MM.1S (cell line): ENCODE measurements at places on chromosomes 12 and 14.

- no peak overlapping the region for H3K4me3 ChIP-seq
- DNase-seq: no peak
- H3K27me3 ChIP-seq: no peaks in the 10 kb centered on the region
- no peaks in the 10 kb centered on the region for H3K4me1 ChIP-seq
Measured at GRCh38 chr14:99124482-99125105, 147.4 kb downstream of the BCL11B start.

DNA sequence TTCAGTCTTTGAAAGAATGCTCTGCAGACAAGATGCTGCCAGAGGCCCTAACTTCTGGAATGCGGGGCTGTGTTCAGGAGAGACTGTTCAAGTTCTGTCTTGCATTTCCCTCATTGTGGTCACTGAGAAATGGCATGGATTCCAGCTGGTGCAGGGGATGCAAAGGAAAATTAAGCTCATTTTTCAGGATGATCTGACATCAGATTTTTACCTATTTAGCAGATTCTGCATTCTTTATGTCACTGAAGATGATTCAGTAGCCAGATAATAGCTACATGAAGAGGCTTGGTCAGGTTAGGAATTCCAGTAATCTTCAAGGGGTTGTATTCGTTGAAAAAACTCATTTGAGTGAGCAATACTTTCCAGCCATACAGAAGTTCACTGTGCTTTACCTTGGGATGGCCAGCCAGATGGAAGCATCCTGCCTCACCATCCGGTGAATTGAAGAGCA lies 16.1 kb upstream of the MFAP5 start:
- H3K4me1 ChIP-seq: no peaks in the 10 kb centered on the region
- no peak overlapping the region for H3K4me3 ChIP-seq
- H3K27ac ChIP-seq: no peak overlapping the region
- no peaks in the 10 kb centered on the region for H3K27me3 ChIP-seq

DNA sequence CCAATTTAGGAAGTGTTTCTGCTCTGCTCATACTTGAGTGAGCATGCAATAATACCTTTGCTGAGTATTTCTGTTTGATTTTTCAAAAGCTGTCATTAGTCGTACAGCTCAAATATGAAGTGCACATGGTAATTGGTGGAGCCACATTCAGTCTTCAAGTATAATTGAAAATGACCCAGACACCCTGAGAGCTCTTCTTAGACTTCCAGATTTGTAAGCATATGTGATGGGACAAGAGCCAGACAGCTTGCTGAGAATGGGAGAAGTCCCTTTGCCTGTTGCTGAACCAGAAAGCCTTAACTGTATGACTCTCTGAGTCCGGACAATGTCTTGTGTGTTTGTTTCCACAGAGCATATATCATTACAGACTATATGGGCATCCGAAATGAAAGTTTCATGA lies 307.3 kb downstream of the TMEM117 start:
- H3K4me3 ChIP-seq: no peak overlapping the region
- no peaks in the 10 kb centered on the region for H3K4me1 ChIP-seq
- H3K27ac ChIP-seq: no peak overlapping the region
- no peaks in the 10 kb centered on the region for H3K27me3 ChIP-seq

DNA sequence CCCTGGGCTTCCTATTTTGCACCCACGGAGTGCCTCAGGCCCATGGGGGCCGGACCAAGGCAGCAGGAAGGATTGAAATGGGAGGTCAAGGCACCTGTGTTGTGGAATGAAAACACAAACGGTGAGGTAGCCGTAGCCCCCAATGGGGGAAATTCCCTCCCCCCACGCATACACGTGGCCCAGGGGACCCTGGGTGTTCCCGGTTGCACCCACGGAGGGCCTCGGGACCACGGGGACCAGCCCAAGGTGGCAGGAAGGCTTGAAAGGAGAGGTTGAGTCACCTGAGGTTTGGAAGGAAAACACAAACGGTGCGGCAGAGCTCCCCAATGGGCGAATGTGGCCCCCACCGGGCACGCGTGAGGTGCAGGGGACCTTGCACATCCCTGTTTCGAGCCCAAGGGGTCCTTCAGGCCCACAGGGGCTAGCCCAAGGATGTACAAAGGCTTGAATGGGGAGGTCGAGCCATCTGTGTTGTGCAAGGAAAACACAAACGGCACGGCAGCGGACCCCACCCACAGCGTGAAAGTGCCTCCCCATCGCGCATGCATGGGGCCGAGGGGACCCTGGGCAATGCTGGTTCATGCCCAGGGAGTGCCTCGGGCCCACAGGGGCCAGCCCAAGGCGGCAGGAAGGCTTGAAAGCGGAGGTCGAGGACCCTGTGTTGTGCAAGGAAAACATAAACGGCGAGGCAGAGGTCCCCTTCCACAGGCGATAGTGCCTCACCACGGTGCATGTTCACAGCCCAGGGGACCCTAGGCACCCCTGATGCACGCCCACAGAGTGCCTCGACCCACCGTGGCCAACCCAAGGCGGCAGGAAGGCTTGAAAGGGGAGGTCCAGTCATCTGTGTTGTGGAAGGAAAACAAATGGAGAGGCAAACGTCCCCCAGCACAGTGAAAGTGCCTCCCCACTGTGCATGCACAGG lies 376.7 kb downstream of the ALG10 start:
- H3K27ac ChIP-seq: no peak overlapping the region
- no peaks in the 10 kb centered on the region for H3K36me3 ChIP-seq
- no peaks in the 10 kb centered on the region for H3K4me1 ChIP-seq
- H3K27me3 ChIP-seq: no peaks in the 10 kb centered on the region
- no peak overlapping the region for H3K4me3 ChIP-seq

DNA sequence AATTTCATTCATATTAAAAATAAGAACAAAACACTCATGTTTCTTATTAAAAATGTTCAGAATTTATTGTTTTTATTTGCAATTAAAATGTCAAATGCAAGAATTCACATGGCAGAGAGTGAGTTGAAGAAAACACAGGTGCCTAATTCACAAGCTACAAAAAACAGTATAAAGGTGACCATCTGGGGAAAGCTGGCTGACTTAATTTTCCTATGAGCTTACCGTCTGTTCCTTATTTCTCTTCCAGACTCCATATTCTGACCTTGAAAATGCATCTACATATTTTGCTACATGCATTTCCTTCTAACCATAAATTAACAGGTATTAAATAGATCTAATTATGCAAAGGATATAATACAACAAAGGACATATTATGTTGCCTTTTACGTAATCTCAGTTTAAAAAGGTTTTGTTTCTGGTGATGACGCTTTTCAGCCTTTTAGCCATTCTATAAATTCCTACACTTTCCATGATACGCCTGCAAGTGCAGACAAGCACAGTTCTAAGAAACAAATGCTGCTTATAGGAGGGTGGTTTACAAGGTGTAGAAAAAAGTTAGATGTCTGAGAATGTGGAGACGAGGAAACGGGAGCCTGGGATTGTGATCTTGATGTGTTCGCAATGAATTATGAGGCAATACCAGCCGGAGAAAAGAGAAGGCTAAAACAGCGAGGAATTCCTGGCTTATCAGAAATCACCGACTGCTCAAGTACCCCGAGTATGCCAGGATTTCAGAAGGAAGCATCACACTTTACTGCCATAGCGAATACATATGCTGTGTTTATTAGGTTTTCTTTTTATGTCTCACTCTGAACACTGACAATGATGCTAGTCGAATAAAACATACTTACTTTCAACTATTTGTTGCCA lies 24.6 kb downstream of the LIN7A start:
- no peak overlapping the region for H3K4me3 ChIP-seq
- H3K27ac ChIP-seq: no peak overlapping the region
- H3K27me3 ChIP-seq: no peaks in the 10 kb centered on the region
- DNase-seq: no peak
- H3K4me1 ChIP-seq: no peaks in the 10 kb centered on the region

GRCh38 chr14:61372842-61373555 lies 51.6 kb downstream of the PRKCH start:
- H3K4me1 ChIP-seq: no peaks in the 10 kb centered on the region
- H3K27ac ChIP-seq: no peak overlapping the region
- DNase-seq: no peak
- H3K36me3 ChIP-seq: no peaks in the 10 kb centered on the region
- no peak overlapping the region for H3K4me3 ChIP-seq
- H3K27me3 ChIP-seq: no peaks in the 10 kb centered on the region

- H3K36me3 ChIP-seq: no peaks in the 10 kb centered on the region
- no peaks in the 10 kb centered on the region for H3K27me3 ChIP-seq
- no peak for DNase-seq
- H3K4me1 ChIP-seq: no peaks in the 10 kb centered on the region
- no peak overlapping the region for H3K27ac ChIP-seq
Measured at GRCh38 chr12:93925585-93926205, 222.7 kb upstream of the PLXNC1 start.

- no peaks in the 10 kb centered on the region for H3K36me3 ChIP-seq
- no peaks in the 10 kb centered on the region; the same call in 1 of the 2 replicates for H3K27me3 ChIP-seq
- H3K4me3 ChIP-seq: no peak overlapping the region
- H3K4me1 ChIP-seq: 0 out of 2 replicates have a peak, but pooled peaks cover 3% of the 10 kb centered on the region
Measured at GRCh38 chr12:52884526-52885293, 20.2 kb downstream of the KRT8 start.

- no peak for DNase-seq
- no peaks in the 10 kb centered on the region for H3K36me3 ChIP-seq
- H3K4me3 ChIP-seq: no peak overlapping the region
- H3K27me3 ChIP-seq: no peaks in the 10 kb centered on the region
- no peak overlapping the region for H3K27ac ChIP-seq
Measured at GRCh38 chr12:19110221-19110940, 19.2 kb upstream of the PLEKHA5 start.

DNA sequence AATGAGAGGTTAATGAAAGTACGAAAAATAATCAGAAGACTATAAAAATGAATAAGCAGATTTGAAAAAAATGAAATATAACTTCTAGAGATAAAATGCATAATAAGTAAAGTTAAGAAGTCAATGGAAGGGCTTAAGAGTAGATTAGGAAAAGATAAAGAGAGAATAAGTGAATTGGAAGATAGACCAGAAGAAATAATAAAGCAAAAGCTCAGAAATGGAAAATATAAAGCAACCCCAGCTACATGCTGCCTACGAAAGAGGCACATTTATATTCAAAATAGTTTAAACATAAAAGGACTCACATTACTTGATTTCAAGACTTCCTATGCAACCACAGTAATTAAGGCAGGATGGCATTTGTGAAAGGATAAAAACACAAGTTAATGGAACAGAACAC lies 19.9 kb downstream of the ZNF605 start:
- H3K27me3 ChIP-seq: no peaks in the 10 kb centered on the region
- H3K27ac ChIP-seq: no peak overlapping the region
- H3K4me1 ChIP-seq: no peaks in the 10 kb centered on the region
- no peaks in the 10 kb centered on the region for H3K36me3 ChIP-seq
- no peak for DNase-seq
- no peak overlapping the region for H3K4me3 ChIP-seq

DNA sequence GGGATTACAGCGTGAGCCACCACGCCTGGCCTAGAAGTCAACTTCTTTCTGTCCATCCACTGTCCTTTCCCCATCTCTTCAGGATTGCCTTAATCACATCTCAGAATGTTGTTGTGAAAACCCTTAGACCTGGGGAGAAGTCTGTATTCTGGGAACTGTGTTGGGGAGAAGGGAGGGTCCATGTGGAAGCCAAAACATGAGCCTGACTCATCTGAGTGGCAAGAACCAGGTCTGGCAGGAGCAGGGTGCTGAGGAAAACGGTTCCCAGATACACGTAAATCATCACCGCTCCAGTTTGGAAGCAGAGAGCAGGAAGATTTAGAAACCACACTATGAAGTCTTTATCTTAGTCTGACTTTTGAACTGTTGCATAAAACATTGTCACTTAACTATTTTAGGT lies 245.6 kb upstream of the RGS6 start:
- no peaks in the 10 kb centered on the region for H3K36me3 ChIP-seq
- no peak overlapping the region for H3K4me3 ChIP-seq
- DNase-seq: no peak
- H3K27ac ChIP-seq: no peak overlapping the region
- no peaks in the 10 kb centered on the region for H3K27me3 ChIP-seq
- H3K4me1 ChIP-seq: no peaks in the 10 kb centered on the region

GRCh38 chr12:13203034-13203922 lies 6.8 kb downstream of the EMP1 start:
- H3K4me3 ChIP-seq: no peak overlapping the region
- no peaks in the 10 kb centered on the region for H3K27me3 ChIP-seq
- H3K4me1 ChIP-seq: no peaks in the 10 kb centered on the region
- DNase-seq: peak; percentile 31
- no peaks in the 10 kb centered on the region for H3K36me3 ChIP-seq
